ENCODE measurements at places on chromosomes 3 and 15. TPM values are rescaled to one million over a fixed set of nuclear protein-coding genes. Genes with fewer than 3 reads are reported as not detected.
A peak's percentile ranks its signal among the peaks of the same experiment; 100 is the strongest.

- no peak for DNase-seq
These were observed 130.2 kb upstream of the TOPAZ1 start for GRCh38 chr3:44111482-44111881.

- no peak for DNase-seq
These were observed 424.6 kb downstream of the GRM7 start for GRCh38 chr3:7285505-7285904.

DNA sequence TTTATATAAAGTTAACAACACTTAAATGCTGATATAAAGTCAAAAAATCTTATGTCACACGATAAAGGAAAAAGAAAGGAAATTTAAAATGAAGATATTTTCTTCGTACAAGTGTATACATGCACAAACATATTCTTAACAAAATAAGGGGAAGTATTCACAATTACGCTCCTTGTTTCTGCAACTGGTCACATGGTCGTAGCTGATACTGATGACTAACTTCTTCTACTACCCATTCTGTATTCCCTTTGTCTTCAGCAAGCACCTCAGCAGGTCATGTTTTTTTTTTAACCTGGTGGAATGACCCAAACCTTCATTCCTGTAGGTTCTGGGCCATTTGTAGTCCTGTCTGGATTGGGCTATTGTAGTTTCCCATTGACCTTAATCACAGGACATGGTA, 30.0 kb upstream of the CMTM8 start:
- DNase-seq = no peak

DNA sequence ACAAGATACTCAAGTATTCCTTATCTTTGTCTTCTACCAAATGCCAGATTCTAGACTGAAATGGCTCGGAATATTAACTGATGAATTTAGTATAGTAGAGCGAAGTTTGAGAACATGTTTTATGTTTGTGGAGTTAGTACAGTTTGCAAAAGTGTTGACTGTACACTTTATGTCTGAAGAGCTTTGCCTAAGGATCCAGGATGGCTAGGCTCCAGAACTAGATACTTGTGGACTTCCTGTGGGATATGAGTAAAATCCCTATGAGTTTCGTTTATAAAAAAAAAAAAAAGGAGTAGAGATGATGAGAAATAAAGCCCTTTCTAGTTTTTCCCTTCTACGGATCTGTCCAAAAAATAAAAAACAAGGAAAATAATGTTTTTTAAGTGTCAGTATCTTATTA, 96.7 kb downstream of the TP63 start:
- no peak for DNase-seq

- DNase-seq = no peak
These were observed 2.5 kb downstream of the ABHD14B start for GRCh38 chr3:51971350-51971749.

DNA sequence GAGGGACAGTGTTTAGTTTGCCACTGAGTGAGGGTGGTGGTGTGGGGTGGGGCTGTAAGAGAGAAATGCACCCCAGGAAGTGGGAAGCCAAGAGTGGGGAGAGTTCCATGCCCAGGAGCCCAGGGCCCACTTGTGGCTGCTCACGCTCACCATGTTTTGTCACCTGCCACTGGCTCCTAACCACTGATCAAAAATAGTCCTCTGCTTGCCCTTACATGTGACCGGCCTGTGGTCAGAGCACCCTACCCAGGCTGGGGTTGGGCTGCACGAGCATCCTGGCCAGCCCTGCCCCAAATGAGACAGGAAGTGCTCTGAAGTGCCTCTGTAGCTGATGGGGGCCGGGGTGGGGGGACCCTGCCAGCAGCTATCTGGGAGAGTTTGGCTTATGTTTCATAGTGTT, 216.3 kb downstream of the RPLP1 start:
- no peak for DNase-seq

DNA sequence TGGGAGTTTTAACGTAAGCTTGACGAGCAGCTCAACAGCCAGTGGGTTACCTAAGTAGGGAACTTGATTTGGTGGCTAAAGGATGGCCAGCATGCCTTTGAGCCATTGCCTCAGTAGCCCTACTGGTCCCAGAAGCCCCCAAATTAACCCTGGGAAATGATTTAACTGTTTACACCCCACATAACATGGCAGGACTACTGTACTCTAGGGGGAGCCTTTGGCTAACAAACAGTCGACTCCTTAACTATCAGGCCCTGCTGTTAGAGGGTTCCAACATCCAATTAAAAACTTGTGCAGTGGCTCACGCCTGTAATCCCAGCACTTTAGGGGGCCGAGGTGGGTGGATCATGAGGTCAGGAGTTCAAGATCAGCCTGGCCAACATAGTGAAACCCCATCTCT, 9.4 kb upstream of the SMCO1 start:
- DNase-seq = no peak

GRCh38 chr15:59791755-59792154, 102.6 kb upstream of the BNIP2 start:
- DNase-seq = no peak

GRCh38 chr15:81795899-81796298, 249.9 kb downstream of the MEX3B start:
- DNase-seq = no peak

GRCh38 chr15:70792171-70792573, 28.8 kb upstream of the UACA start:
- DNase-seq = no peak

GRCh38 chr3:20130106-20130505, 55.9 kb downstream of the SGO1 start:
- DNase-seq = peak; percentile 36

GRCh38 chr15:65083262-65083701, 6.7 kb downstream of the KBTBD13 start:
- no peak for DNase-seq

FBXO22 gene
- 54.3 TPM for polyA plus RNA-seq

FAM107A gene
- 6.2 TPM for polyA plus RNA-seq

ZNF502 gene
- polyA plus RNA-seq = 13.8 TPM

GABRR3 gene
- polyA plus RNA-seq = not detected

PODXL2 gene
- polyA plus RNA-seq = 48.9 TPM

CLDN11 gene
- 179 TPM for polyA plus RNA-seq

Measured in right renal cortex interstitium (tissue), 3 donors.